ENCODE measurements at places on chromosomes 2 and 18.
A peak's percentile ranks its signal among the peaks of the same experiment; 100 is the strongest.

GRCh38 chr2:85273738-85274731 lies 53.8 kb downstream of the TGOLN2 start:
- no peak for DNase-seq

- DNase-seq = no peak
Measured at GRCh38 chr2:23556929-23557328, 171.9 kb downstream of the KLHL29 start.

DNA sequence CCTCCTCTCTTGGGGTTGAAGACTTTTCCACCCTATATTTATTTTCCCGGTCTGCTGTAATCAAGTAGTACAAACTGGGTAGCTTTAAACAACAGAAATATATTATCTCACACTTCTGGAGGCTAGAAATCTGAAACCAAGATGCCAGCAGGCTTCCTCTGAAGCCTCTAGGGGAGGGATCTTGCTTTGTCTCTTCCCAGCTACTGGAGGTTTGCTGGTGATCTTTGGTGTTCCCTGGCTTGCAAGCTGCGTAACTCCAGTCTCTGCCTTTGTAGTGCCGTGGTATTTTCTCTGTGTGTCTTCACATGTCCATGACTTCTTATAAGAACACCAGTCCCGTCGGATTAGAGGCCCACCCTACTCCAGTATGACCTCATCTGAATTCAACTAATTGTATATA lies 44.4 kb downstream of the MYO3B start:
- DNase-seq = no peak

- DNase-seq = no peak
Measured at GRCh38 chr2:240922245-240922981, 16.3 kb downstream of the CROCC2 start.

DNA sequence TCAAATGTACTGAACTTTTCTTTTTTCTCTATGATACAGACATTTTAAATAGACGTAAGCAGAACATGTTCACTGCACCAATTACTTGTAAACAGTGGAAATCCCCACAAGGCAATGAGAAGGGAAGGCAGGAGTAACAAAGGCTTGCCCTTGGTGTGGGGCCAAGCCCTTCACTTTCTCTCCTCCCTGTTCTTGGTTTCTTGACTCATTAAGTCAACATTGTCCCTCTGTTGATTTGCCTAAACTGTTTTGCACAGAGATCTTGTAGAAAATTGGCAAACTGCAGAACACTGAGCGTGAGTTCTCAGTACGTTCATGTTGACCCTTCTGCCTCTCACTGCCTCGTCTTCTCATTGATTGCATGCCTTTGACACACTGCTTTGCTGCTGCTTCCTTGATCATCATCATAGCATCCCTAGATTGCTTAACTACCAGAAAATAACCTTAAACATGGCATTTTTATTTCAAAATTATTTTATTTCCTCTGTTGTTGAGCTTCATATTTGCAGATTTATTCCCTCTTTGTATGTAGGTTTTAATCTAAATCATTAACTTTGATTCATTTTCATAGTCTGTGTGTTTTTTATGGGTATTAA lies 257.7 kb downstream of the PTGR3 start:
- DNase-seq = no peak

DNA sequence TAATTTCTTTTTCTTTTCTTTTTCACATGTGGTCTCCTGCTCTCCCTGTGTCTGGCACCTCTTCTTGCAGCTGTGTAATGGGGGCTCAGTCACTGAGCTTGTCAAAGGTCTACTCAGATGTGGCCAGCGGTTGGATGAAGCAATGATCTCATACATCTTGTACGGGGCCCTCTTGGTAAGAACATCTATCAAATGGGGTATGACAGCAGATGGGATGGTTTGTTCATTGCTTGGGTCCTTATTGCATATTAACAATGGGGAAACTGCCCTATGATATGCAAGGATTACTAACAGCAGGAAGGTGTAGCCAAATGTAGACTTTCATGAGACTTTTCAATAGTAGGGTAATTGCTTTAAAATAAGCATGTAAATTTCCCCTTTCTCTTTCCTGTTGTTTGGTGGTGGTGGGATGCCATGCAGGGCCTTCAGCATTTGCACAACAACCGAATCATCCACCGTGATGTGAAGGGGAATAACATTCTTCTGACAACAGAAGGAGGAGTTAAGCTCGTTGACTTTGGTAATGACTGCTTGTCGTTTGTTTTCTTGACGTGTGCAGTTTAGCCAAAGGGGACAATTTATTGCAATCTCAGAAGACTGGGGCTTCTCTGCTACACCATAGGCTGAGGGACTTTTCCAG lies 36.5 kb downstream of the MYO3B start:
- DNase-seq = no peak

DNA sequence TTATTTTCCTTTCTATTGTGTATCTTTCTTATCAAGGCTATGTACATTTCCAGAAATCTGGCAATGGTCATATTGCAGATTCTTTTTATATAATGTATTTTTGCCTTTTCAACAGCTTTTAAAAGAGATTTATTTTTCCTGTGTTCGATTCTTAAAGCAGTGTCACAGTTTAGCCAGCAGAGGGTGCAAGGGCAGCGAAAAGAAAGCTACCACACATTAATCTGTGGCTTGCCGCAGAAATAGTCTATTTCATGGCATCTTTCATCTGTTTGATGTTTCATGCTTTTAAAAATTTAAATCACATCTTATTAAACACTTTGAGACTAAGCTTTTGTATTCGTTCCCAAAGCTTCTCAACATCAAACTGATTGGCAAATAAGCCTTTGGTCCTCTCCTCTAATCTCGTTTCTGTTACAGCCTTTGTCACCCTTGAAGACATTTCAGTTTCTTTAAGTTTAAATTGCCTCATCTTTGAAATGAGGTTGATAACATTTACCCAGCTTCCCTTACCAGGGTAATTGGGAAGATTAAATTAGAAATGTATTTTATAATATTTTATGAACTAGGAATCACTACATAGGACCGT lies 73.3 kb downstream of the PIK3C3 start:
- DNase-seq = peak; percentile 44

- DNase-seq = no peak
Measured at GRCh38 chr18:23816021-23816420, 126.8 kb downstream of the LAMA3 start.

DNA sequence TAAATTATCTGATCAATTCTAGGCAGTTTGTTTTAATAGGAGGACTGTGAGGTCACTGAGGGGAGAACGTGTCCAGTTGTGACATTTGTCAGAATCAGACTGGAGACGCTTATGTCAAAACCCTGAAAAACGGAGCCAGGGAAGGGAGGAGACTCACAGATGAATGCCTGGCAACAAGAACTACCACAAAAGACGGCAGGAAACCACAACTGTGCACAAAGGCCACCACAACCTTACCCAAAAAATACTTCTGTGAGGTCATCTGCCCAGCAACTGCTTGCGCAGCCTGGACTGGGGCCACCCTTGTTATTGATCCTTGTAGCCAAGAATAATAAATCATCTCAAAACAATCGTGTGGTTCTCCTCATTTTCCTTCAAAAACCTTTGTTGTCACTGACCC lies 173.0 kb upstream of the ALKAL2 start:
- DNase-seq = no peak

- peak; percentile 18 for DNase-seq
Measured at GRCh38 chr2:46657042-46657504, 177.7 kb downstream of the TMEM247 start.

- DNase-seq = no peak
Measured at GRCh38 chr18:2518473-2518872, 52.8 kb downstream of the METTL4 start.

DNA sequence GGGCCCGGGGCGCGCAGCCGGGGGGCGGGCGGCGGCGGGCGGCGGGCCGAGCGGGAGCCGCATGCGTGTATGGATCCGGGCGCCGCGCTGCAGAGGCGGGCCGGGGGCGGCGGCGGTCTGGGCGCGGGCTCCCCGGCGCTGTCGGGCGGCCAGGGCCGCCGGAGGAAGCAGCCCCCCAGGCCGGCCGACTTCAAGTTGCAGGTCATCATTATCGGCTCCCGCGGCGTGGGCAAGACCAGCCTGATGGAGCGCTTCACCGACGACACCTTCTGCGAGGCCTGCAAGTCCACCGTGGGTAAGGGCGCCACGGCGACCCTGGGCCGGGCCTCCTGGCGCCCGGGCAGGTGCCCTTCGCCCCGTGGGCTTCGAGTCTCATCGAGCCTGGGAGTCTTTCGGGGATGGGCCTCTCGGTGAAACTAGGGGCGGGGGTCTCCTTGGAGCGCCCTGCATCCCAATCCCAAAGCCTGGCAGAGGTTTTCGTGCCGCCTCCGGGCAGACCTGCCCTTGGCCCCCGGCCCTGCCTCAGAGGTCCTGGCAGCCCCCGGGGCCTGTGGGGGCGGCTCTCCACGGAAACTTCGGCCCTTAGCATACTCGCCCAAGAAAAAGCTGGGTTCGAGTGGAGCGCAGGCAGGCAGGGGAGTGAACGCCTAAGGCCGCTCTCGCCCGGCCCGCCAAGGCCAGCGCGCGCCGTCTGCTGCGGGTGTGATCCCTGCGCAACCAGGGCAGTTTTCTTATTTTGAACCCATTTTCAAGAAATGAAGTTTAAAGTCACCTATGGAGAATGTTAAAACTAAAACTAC lies 622 bp downstream of the RAB12 start:
- no peak for DNase-seq

GRCh38 chr2:204645018-204645773 lies 99.9 kb downstream of the PARD3B start:
- DNase-seq = no peak

GRCh38 chr2:152400607-152401214 lies 65.7 kb downstream of the FMNL2 start:
- DNase-seq = no peak

- no peak for DNase-seq
Measured at GRCh38 chr2:68412127-68412819, 47.2 kb downstream of the PLEK start.

DNA sequence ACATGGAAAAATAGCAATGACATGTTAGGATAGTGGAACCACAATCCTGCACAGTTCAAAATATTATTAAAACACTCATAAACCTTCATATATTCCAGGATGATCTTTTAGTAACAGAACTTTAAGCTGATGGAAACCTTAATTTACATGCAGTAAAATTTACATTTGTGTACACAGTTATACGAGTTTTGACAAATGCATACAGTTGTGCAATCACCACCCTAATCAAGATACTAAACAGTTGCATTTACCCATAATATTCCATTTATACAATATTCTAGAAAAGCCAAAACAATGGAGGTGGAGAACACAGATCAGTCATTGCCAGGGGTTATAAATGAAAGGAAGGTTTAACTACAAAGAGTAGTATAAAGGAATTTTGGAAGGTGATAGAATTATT lies 117.6 kb downstream of the EXOC6B start:
- no peak for DNase-seq

DNA sequence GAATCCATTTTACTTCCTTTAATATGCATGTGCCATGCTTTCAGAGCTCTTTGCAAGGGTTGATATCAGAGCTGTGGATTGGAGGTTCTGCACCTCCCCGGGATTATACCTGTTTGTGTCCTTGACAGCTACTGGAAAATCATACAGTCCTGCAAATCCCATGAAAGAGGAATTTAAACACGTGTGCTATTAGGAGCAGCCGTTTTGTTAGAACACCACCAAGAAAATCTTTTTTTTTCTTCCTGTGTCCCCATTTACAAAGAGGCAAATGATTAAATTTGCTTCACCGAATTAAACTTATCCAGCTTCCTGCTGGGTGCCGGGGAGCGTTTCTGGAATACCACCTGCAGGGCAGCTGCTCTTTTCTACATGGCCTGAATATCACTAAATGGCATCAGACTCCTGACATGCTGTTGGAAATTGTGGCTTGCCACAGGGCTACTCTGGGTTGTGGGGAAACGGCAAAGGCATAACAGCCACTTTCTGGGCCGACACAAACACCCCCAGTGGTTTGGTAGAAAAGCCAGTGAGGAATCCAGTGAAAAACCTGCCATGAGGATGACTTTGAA lies 23.4 kb upstream of the SOX11 start:
- no peak for DNase-seq

DNA sequence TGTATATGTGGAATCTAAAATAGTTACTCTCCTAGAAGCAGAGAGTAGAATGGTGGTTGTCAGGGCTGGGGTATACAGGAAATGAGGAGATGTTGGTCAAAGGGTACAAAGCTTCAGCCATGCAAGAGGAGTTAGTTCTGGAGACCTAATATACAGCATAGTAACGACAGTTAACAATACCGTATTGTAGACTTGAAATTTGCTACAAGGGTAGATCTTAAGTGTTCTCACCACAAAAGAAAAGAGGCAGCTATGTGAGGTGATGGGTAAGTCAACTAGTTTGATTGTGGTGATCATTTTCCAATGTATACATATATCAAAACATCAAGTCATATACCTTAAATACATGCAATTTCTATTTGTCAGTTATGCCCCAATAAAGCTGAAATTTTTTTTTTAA lies 98.2 kb upstream of the CYP1B1 start:
- no peak for DNase-seq

GRCh38 chr2:232219496-232219870 lies 159.1 kb upstream of the ALPP start:
- no peak for DNase-seq

- no peak for DNase-seq
Measured at GRCh38 chr2:10446631-10447030, 1.5 kb downstream of the ODC1 start.

DNA sequence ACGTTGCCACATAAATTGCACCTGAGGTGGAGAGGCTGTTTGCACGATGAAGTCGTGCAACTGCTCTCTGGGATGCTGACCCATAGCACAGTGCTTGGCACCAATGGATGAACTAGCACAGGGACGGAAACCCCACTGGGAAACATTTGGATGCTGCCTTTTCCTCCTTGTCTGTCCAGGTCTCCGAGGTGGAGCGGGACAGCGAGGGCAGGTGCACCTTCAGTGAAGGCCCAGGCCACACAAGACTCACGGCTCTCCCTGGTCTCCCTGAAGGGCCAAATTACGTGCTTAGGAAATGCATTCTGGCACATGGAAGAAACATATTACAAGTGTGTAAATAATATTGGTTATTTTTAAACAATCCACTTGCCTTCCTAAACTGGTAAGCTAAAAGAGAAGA lies 70.3 kb downstream of the TPO start:
- DNase-seq = no peak

DNA sequence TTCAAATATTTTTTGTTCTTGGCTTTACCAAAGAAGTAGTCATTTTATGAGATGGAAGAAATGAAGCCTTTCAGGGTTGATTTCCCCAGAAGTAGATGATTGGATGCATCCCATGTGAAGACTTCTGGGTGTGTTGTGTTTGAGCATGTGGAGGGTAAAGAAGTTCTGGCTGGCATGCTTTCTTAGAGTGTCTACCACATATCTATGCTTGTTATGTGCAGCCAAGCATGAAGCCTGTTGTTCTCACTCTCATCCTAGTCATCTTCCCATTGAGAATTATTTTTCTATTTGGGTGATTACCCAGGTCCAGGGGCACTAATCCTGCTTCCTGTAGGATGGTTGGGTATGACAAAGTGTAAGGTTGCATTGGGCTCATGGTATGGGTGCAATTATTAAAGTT lies 472.9 kb downstream of the PTPRM start:
- DNase-seq = no peak

All from NCI-H446 (cell line).